Heart right ventricle (tissue), 16 donors: ENCODE measurements at places on chromosomes 13 and 19. TPM values are rescaled to one million over a fixed set of nuclear protein-coding genes. Genes with fewer than 3 reads are reported as not detected.
A peak's percentile ranks its signal among the peaks of the same experiment; 100 is the strongest.

SELENOV gene
- not detected for total RNA-seq

PROZ gene
- not detected for total RNA-seq

GRCh38 chr19:39248806-39249205, at the start of gene IFNL4:
TSS of gene IFNL4 (minus strand) at chr19:39248856.
- no peak for DNase-seq

GRCh38 chr19:2952953-2953481, 8.2 kb upstream of the ZNF77 start:
- no peak for DNase-seq

DNA sequence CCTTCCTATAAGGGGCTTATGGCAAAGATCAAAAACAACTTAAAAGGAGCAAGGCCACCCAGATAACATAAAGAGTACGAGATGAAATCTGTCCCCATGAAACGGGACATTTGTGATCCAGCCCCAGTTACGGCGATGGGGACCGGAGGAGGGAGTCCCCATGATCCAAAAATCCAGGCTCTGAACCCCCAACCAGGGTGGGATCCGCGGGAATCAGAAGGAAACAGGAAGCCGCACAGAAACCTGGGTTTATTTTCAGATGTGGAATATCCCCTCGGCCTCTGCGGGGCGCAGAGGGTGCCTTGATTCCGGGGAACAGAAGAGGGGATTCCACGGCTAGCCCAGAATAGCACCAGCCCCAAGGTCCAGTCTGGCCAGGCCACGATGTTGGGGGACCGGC, 5.0 kb downstream of the PTPRS start:
- DNase-seq: no peak

DNA sequence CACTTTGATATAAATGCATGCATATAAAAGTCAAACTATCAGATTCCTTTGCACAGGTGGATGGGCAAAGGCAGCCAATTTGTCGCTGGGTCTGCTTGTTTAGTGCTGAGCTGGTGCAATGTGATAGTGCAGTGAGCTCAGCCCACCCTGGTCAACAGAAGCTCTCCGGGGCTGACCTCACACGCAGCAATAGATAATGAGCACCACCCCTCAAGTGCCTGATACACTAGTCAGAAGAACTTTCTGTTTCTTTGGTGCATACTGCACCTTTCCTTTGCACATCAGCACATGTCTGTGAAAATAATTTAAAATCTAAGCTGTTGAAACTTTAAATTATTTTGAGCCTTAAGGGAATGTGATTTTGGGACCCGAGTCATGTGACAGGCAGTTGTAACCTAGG, 20.2 kb downstream of the ATP8A2 start:
- DNase-seq: no peak

- no peak for DNase-seq
Measured at GRCh38 chr13:112506046-112506445, 81.9 kb downstream of the TUBGCP3 start.

CRX gene
- total RNA-seq: not detected

FGF22 gene
- 0.30 TPM for total RNA-seq

GRCh38 chr13:95137096-95137495, 164.2 kb downstream of the ABCC4 start:
- DNase-seq: no peak

LILRB5 gene
- total RNA-seq: 8.8 TPM

DNA sequence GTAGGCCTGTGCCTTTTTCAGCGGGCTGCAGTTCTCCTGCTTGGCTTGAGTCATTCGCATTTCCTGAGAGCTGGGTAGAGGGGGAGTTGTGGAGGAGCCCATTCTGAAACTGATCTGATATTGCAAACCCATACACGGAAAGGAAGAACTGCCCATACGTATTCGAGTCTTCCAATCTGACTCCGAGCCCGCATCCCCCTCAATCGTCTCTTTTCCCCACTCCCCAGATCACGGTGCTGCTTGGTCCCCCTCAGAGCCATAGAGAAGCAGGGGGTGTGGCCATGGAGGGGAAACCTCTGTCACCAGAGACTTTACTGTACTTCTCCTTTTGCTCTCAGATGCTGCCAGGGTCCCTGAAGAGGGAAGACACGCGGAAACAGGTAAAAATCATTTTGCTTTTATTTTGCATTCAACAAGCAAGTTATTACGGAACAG, at the start of gene CD22:
Gene CD22, plus strand, starts transcription at position 337 of the 435 bp plus-strand sequence. CDS start 2,854 bp downstream, outside the sequence.
- DNase-seq: no peak

DNA sequence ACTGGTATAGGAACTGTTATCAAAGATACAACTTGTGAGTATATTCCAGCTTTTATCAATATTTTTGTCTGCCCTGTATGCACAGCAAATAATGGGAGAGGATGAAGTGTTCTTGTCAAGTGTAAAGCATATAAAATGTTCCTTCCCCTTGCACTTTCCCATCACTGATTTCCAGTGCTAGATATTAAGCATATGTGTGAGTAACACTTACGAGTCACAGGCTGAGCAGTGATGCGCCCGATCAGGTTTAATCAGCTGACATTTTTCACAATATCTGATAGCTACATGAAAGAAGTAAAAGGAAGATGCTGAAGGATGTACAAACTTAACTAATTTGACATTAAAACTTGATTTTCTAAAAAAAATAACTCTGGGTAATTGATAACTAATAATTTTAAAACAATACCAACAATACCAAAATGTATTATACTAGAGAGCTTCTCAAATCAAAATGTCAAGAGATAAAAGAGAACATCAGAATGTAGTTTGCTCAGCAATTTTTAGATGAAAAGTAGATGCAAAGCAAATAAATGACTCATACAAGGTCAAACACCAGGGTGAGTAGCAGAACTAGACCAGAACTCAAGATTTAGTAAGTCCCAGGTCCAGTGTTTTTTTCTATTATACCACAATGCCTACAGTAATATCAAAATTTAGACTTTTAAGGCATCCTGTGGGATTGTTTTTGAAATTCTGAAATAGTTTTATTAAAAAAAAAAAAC, 56.4 kb downstream of the ZDHHC20 start:
- no peak for DNase-seq

GRCh38 chr19:11948646-11949045, 16.2 kb upstream of the ZNF763 start:
- DNase-seq: no peak

DNA sequence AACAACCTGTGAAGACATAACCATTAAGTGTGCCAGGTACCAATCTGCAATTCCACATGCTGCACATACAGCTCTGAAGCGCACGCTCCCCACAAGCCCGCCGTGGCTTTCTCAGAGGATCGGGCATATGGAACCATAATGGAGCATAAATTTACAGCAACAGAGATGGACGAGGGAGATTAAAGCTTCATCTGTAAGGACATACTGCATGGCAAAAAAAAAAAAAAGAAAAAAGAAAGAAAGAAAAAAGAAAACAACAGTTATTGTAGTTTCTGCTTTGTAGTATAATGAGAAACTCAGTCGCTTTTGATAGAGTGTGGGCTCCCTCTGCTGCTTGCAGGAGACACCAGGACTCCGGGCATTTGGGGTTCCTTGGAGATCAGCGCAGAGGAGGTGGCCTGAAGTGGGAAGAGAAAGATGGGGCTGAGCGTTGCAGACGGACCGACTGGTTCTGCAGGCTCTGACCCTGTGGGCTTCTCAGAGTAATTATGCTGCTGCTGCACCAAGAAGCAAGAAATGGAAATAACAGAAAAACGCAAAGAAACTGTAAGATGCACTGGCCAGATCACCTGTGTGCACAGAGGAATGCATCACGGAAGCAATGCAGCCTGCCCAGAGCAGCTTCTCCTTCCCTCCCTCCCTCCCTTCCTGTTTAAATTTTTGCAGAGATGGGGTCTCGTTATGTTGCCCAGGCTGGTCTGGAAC, 10.8 kb upstream of the PDCD5 start:
- peak; percentile 34 for DNase-seq

ZNF135 gene
- total RNA-seq: 3.9 TPM

- DNase-seq: no peak
Measured at GRCh38 chr13:91141543-91142061, 205.9 kb upstream of the MIR17HG start.

GRCh38 chr19:35429698-35430408, 18.2 kb upstream of the FFAR2 start:
- DNase-seq: no peak

DNA sequence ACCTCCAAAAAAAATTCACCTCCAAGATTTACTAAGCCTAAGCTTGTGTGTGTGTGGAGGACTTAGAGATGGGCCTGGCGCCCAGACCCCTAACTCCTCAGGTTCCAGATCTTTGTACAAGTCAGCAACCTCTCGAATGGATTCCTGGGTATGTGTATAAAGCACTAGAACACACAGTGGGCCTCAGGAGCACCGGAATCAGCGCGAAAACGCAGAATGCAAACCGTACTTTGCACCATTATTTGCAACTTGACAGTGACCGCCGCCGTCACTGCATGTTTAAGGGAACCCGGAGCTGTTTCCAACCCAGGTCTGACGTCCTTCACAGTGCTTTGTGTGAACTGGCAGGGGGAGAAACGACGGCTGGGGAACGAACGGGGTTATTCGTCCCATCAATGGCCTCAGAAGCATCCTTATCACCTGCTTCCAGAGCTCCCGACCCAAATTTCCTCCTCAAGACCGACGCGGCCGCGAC, 688 bp downstream of the ZNF606 start:
- no peak for DNase-seq

OR7C1 gene
- total RNA-seq: not detected

DNA sequence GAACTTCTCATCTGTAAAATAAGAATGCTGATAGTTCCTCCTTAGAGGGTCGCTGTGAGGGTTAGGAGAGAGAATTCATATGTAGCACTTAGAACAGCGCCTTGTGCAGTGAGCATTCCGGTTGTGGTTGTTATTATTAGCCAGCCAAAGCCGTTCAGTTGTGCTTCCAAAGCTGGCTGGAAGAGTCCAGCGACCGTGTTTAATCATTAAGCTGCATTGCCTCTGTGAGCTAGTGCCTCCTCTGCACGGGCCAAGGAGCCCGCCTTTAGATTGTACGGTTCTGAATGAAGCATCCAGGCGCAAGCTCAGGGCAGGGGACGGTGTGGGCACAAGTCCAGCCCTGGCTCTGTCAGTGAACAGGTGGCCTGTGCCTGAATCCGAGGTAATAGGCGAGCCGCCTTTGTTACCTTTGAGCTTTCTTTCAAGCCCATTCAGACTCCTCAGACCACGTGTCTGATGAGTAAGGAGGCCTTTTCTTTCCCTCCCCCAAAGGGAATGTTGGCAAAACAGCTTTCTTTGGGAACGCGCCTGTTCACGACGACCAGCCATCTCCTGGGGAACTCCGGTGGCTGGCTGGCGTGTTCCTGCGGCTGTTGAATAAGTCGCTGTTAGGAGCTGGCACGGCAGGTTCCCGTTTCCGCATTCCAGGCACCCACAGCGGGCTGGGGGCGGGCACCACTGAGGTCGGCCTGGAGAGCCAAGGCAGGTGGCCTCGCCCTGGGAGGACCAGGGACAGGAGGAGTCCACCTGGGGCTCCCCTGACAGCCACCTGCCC, 25.1 kb downstream of the SIPA1L3 start:
- DNase-seq: peak; percentile 8

ZNF132 gene
- 4.6 TPM for total RNA-seq

CD33 gene
- 0.81 TPM for total RNA-seq

SIGLEC8 gene
- not detected for total RNA-seq

ZNF431 gene
- 19.6 TPM for total RNA-seq

- no peak for DNase-seq
Measured at GRCh38 chr13:73943965-73944233, 190.3 kb downstream of the KLF12 start.

SLITRK6 gene
- total RNA-seq: 0.30 TPM

GRCh38 chr13:26377038-26377437, 123.1 kb downstream of the CDK8 start:
- DNase-seq: no peak

RDH8 gene
- not detected for total RNA-seq

- peak; percentile 23 for DNase-seq
Measured at GRCh38 chr19:52206481-52206880, 16.6 kb downstream of the PPP2R1A start.

DNA sequence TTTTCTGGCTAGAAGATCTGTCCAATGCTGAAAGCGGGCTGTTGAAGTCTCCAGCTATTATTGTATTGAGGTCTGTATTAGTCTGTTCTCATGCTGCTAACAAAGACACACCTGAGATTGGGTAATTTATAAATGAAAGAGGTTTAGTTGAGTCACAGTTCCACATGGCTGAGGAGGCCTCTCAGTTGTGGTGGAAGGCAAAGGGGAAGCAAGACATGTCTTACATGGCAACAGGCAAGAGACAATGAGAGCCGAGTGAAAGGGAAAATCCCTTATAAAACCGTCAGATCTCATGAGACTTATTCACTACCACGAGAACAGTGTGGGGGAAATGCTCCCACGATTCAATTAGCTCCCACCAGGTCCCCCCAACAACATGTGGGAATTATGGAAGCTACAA, 980.4 kb downstream of the SLITRK5 start:
- no peak for DNase-seq

RTBDN gene
- total RNA-seq: not detected

DNA sequence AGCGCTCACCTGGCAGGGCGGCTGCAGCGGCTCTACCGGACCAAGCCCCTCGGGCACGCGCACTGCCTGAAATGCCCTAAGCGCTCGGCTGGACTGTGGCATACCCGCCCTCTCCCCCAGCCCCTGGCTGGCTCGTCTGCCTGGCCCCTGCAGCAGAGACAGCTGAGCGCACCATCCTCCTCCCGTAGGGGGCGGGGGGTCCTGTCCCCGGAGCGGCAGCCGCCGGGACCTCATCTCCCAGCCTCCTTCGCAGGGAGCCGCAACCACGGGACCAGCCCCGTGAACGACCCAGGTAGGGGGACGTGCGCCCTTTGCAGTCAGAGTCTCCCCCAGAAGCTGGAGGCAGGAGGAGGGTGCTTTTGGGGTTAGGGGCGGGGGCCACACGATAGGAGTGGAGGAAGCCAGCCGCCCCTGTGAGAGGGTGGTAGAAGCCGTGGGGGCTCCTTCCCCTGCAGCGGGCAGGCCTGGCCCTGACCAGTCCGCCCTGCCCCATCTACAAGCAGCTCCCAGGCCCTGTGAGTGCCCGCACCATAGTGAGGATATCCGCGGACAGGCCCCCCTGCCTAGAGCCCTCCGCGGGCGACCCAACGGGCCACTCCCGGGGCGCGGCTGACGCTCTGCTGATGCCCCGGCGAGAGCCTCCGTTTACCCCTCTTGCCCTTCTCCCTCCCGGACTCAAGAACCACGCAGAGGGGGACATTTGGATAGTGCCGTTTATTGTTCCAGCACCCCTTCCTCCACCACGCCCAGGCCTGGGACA, 34.2 kb downstream of the ZNF787 start:
- DNase-seq: no peak

DNA sequence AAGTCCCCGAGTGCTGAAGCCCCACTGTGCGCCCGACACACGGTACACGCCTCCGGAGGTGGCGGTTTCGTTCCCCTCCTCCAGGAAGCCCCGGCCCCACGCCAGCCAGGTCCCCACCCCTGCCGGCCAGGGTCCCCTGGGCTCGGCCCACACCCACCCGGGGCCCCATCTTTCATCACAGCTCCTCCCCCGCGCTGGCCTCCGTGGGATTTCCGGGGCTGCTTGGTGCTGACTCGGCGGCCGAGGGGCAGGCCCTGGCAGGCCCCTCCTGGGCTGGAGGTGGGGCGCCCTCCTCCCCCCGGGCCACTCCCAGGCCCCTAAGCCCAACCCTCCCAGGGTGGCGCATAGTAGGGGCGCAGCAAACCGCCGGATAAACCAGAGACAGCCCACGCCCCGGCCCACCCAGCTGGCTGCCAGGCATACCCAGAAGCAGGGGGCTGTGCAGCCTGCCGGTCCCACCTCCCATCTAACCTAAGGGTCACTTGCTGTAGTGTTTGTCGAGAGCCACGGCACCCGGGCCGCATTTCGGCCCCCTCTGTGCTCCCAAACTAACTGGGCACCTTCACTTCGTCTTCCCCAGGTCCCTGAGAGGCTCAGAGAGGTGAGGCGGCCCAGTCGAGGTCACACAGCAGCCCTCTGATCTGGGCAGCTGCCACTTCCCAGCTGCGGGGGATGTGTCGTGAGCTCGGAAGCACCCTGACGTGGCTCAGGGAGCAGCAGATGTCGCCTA, 6.6 kb downstream of the ZBTB7A start:
- DNase-seq: peak; percentile 74
